ENCODE measurements at places on chromosomes 16 and 17. TPM values are rescaled to one million over a fixed set of nuclear protein-coding genes. Genes with fewer than 3 reads are reported as not detected.

The HNF1B gene
- total RNA-seq, result 1.3 TPM

GRCh38 chr16:23949630-23950290 lies 114.0 kb downstream of the PRKCB start:
- H3K27me3 ChIP-seq, result peaks cover 26% of the 10 kb centered on the region
- no peak overlapping the region for H3K4me3 ChIP-seq
- no peak overlapping the region for H3K27ac ChIP-seq
- no peak for DNase-seq
- H3K36me3 ChIP-seq, result no peaks in the 10 kb centered on the region
- no peaks in the 10 kb centered on the region for H3K4me1 ChIP-seq

DNA sequence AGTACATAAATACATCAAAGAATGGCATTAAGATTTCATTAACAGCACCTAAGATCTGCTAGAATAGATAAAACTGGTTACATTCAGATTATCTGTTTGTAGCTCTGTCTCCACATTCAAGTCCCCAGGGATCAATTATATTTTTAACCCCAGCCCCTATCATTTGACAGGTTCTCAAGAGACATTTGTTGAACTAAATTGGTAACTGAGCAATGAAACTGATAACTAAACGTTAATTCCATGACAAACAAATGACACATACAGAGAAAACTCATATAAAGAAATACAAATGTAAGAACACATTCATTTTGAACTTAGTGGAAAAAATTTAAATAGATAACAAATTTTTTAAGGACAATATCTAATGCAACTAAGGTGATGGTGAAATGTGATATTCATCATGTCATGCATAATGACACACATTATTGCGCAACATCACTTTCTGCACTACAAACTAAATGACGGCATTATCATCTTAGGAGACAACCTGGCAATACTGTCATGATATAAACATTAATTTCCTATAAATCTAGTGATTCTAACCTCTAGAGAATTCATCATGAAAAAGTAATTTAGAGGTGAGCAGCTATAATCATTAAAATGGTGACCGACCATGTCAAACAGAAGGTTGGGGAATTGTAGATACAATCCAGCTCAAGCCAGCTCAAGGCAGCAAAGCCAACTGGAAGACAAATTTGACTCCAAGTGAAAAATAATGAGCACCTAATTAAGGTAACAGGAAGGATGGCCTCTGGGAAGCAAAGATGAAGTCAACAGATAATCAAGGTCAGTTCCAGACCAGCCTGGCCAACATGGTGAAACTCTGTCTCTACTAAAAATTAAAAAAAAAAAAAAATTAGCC lies 9.5 kb downstream of the ARHGAP17 start:
- no peaks in the 10 kb centered on the region for H3K27me3 ChIP-seq
- H3K4me1 ChIP-seq, result peaks cover 18% of the 10 kb centered on the region
- H3K27ac ChIP-seq, result no peak overlapping the region
- no peaks in the 10 kb centered on the region for H3K36me3 ChIP-seq

DNA sequence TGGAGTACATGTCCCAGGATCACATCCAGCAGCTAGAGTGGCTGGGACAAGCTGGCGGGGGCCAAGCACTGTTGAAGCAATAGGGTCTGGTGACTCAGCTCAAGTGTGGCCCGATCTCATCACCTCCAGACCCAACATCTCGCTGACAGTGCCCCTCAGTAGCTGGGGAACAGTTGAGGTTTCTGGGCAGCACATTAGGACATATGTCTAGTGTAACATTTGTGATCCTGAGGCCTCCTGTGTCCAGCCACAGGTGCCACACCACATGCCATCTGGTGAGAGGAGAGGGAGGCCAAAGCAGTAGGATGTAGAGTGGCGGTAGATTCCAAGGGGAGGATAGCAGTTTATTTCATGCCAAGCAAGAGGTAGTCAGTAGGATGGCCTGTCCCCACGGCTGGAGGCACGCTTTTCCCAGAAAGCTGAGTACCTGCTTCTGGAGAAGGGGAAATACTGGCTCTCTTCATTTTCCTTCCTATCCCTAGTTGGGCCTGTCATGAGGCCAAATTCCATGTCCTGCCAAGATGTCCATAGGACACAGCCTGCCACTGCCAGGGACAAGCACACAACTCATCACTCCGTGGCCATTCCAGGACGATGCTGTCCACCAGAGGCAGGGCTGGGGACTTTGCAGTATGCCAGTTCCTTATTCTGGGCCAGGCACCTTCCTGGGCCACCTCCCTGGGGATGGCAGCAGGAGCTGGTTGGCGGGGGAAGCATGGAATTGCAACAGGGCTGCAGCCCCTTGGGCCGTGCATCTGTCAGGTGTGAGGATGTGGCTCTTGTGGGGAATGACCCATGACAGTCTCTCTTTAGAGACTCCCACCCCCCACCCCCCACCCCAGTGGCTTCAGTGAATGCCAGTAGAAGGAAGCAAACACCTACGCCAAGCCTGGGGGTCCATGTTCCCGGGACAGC lies 24.0 kb downstream of the GGA3 start:
- no peaks in the 10 kb centered on the region for H3K4me1 ChIP-seq
- no peak overlapping the region for H3K4me3 ChIP-seq
- no peaks in the 10 kb centered on the region for H3K27me3 ChIP-seq
- peaks cover 73% of the 10 kb centered on the region for H3K36me3 ChIP-seq
- DNase-seq, result no peak

DNA sequence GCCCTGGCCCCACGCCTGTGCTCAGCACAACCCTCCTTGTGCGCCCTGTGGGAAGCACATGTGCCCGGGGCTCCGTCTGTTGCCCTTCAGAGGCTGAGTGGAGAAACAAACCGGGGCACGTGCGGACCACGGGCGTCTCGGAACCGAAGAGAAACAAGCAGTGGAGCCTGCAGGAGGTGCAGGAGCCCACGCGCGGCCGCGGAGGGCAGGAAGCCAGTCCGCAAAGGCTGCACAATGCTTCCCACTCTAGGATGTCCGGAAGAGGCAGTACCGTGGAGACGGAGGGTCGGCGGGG lies 75.5 kb upstream of the GNG13 start:
- H3K27ac ChIP-seq, result no peak overlapping the region
- DNase-seq, result no peak
- no peaks in the 10 kb centered on the region for H3K4me1 ChIP-seq
- H3K4me3 ChIP-seq, result no peak overlapping the region

DNA sequence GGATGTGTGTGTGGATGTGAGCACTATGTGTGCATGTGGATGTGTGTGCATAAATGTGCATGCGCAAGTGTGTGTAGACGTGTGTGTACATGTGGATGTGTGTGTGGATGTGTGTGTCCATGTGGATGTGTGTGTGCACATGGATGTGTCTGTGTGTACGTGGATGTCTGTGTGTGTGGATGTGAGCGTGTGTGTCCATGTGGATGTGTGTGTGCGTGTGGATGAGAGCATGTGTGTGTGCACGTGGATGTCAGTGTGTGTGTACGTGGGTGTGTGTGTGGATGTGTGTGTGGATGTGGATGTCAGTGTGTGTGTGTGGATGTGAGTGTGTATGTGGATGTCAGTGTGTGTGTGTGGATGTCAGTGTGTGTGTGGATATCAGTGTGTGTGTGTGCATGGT lies 63.6 kb upstream of the DOC2B start:
- no peaks in the 10 kb centered on the region for H3K27me3 ChIP-seq
- no peaks in the 10 kb centered on the region for H3K36me3 ChIP-seq

- no peak overlapping the region for H3K27ac ChIP-seq
- DNase-seq, result no peak
- no peaks in the 10 kb centered on the region for H3K27me3 ChIP-seq
- H3K4me3 ChIP-seq, result no peak overlapping the region
- H3K4me1 ChIP-seq, result peaks cover 7% of the 10 kb centered on the region
Observed at GRCh38 chr17:29112771-29113295, 67.4 kb downstream of the MYO18A start.

DNA sequence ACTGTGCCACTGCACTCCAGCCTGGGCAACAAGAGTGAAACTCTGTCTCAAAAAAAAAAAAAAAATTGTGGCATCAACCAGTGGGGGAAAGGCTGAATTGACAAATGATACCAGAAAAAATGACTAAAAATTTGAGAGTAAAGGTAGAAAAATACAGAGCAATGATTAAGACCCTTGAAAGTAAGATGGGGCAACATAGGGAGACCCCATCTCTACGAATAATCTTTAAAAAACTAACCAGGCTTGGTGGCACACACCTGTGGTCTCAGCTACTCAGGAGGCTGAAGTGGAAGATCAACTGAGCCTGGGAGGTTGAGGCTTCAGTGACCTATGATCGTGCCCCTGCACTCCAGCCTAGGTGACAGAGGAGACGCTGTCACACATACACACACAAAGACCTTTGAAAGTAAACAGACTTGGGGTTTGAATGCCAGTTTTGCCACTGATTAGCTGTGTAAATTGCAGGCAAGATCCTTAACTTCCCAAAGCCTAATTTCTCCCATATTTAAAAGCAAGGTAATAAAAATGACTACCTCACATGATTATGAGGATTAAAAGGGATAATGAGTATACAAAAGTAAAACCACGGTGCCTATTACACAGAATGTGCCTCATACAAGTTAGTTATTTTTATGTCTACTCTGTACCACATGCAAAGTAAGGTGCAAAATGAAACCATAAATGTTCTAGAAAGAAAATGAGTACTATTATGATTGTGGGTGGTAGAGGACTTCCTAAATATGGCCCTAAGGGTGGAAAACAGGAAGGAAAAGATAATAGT lies 21.7 kb upstream of the PAFAH1B1 start:
- no peak overlapping the region for H3K27ac ChIP-seq
- H3K27me3 ChIP-seq, result no peaks in the 10 kb centered on the region
- no peaks in the 10 kb centered on the region for H3K4me1 ChIP-seq
- no peak for DNase-seq
- no peaks in the 10 kb centered on the region for H3K36me3 ChIP-seq

- H3K27me3 ChIP-seq, result no peaks in the 10 kb centered on the region
- no peak overlapping the region for H3K4me3 ChIP-seq
- H3K27ac ChIP-seq, result no peak overlapping the region
- peaks cover 21% of the 10 kb centered on the region for H3K4me1 ChIP-seq
Observed at GRCh38 chr16:69532641-69533455, 32.9 kb upstream of the NFAT5 start.

- no peak overlapping the region for H3K4me3 ChIP-seq
- DNase-seq, result no peak
- peak overlapping the region; percentile 70 for H3K27ac ChIP-seq
- H3K4me1 ChIP-seq, result peaks cover 15% of the 10 kb centered on the region
Observed at GRCh38 chr17:2172999-2173398, 118.1 kb downstream of the HIC1 start.
